Mucosa of gallbladder (tissue), 1 donor: ENCODE measurements at places on chromosomes 12 and 14. TPM values are rescaled to one million over a fixed set of nuclear protein-coding genes. Genes with fewer than 3 reads are reported as not detected.
A peak's percentile ranks its signal among the peaks of the same experiment; 100 is the strongest.

- no peak for DNase-seq
Observed at GRCh38 chr14:59481407-59481806, 2.8 kb downstream of the L3HYPDH start.

DNA sequence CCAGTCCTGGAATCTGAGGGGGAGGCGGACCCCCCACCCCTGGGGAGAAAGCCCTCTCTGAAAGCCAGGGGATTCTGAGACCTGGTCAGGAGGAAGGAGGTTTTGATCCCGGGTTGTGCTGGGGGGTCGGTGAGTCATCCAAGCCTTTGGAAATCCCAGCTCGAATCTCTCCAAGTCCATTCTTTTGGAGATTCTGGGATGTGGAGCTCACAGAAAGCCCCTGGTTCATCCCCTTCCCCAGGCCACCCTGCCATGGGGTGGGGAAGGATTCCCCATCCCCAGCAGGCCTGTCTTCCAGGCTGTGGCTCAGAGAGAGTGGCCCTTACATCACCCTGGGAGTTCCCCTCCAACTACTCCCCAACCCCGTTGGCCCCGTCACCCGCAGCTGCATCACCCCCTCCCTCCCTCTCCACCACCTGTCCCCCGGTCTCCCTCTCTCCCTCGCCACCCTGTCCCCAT is 14.3 kb downstream of the EXOC3L4 start:
- no peak for DNase-seq

- DNase-seq, result no peak
Observed at GRCh38 chr12:29957835-29958234, 174.1 kb upstream of the TMTC1 start.

DNA sequence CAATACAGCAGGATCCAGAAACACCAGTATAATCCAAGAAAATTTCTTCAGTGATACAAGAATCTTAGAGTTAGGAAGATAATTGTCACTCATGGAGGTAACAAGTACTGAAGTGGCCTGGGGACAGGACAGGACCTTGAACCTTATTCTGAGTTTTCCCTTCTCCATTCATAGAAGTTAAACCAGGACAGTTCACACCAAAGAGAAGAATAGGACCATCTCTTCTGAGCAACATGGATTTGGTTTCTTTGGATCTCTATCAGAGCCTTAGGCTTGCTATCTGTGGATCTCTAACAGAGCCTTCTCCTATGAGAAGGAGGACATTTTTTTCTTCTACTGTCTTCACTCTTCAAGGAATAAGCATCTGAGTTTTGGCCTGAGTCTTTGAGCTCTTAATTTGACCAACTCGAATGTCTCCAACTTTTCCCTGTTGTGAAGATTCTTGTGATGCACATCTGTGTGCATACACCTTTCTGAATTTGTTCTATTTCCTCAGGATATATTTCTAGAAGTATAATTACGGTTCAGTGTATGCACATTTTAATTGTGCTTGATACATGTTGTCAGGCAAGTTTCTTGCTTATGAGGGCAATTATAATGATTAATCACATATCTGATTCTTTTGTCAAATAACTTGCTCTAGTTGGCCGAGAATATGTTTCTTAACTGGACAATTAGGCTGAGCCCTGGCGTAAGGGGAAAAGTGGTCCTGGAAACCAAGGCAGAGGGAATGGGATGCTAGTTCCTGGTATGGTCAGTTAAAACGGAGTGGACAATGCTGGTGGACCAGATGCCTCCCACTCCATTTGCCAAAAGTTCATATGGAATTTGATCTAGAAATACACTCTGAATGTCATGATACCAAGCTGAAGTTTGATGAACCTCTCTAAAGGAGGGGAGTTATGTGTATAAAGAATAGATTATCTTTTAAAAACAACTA is 6.6 kb downstream of the KRT6A start:
- DNase-seq, result no peak

GRCh38 chr12:132827763-132828703 is 636 bp downstream of the GOLGA3 start:
- DNase-seq, result no peak

DNA sequence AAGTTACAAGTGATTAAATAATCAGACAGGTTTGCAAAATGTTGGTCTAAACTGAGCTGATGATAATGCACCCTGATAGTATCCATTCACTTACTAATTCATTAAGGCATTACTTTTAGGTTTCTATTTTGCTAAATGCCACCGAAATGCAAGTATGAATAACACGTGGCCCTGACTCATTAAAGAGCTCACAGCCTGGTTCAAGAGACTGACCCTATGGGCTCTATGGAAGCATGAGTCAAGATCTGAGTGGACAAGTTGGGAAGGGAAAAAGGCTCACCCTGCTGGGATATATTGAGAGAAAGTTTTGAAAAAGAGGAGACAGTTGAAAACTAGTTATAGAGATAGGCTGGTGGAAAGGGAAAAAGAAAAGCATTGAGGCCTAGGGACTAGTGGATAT is 14.8 kb upstream of the LRRC9 start:
- DNase-seq, result no peak

DNA sequence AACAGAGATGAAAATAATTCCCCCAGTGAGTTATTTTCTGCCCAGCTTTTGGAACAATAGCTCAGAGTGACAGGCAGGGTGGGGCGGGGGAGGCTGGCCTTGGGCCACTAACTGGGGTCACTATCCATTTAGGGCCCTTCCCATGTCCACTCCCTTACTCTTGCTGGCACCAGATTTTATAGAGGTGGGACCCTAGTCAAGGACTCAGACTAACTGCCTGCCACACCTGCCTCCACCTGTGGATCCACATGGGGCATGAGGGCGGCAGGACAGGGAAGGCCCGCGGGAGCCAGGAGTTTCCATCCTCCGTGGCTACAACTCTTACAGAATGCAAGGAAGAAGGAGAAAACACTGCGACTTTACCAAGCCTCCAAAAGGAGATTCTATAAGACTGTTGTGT is 10.1 kb downstream of the VDR start:
- no peak for DNase-seq

- no peak for DNase-seq
Observed at GRCh38 chr12:90854136-90854689, 100.8 kb downstream of the CCER1 start.

DNA sequence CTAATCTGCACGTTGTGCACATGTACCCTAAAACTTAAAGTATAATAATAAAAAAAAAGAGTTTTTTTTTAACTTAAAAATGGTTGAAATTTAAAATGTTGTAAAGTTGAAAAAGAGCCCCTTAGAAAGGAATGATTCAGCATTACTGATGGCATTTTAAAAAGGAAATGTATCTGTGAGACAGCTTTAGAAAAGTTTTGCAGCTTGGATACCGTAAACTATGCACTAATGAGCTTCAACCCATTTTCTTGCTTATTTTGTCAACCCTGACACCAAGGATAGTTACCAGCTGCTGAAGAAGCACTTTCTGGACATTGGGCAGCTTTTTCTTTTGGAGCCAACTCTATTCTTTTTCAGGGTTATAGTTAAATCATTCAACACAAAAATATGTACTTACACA is 4.3 kb downstream of the BICD1 start:
- no peak for DNase-seq

GRCh38 chr14:73744874-73745529 is 30.8 kb upstream of the PNMA1 start:
- DNase-seq, result peak; percentile 84

DNA sequence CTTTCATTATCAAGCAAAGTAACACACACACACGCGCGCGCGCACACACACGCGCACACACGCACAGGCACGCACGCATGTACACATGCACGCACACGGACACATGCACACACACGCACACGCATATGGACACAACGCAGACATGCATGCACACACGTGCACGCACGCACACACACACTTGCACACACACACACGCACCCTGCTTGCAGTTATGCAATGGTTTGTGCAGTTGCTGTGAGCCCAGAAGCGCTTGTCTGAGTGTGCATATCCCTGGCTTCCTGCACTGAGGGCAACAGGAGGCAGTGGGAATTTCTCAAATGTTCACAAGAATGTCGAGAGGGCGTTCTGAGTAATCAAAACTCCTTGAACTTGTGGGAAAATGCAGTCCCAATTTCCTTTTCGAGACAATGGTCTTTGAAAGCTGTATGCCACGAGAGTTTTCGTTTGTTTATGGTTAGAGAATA is 41.6 kb downstream of the NFKBIA start:
- DNase-seq, result no peak

- DNase-seq, result peak; percentile 20
Observed at GRCh38 chr12:89389755-89390661, 37.7 kb upstream of the DUSP6 start.

Gene BHLHE41
- total RNA-seq, result 99.6 TPM

Gene FBRSL1
- 67.1 TPM for total RNA-seq

Gene TMEM132C
- 6.7 TPM for total RNA-seq

Gene GYS2
- total RNA-seq, result not detected

Gene RHOJ
- total RNA-seq, result 10.4 TPM

Gene CYP46A1
- total RNA-seq, result 1.8 TPM

Gene LUM
- total RNA-seq, result 172 TPM
